Mammary epithelial cell (primary cell): ENCODE measurements at places on chromosomes 11 and 22. TPM values are rescaled to one million over a fixed set of nuclear protein-coding genes. Genes with fewer than 3 reads are reported as not detected.

- no peak for DNase-seq
Measured at GRCh38 chr11:111000400-111001080, 245.0 kb upstream of the POU2AF2 start.

- no peak for DNase-seq
Measured at GRCh38 chr11:112178936-112179335, 3.6 kb downstream of the BCO2 start.

- DNase-seq = peak; percentile 23
Measured at GRCh38 chr11:34790620-34791019, 125.6 kb downstream of the APIP start.

DNA sequence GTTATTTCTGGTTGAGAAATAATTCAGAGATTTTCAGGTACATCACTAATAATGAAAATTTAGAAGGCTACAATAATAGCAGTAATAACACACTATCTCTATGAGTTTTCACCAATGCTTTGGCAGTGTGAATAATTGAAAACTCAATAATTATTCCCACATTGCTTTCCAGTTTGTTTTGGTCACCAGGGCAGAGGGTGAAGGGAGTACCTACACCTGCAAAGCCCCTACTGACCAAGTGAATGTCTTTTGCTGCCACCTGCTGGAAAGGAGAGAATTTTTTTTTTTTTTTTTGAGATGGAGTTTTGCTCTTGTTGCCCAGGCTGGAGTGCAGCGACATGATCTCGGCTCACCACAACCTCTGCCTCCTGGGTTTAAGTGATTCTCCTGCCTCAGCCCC lies 3.2 kb downstream of the NELL1 start:
- no peak for DNase-seq

GRCh38 chr11:38667359-38667758 lies 2069.3 kb upstream of the RAG2 start:
- DNase-seq = no peak

- DNase-seq = peak; percentile 36
Measured at GRCh38 chr11:115765803-115766239, 261.6 kb upstream of the CADM1 start.

DNA sequence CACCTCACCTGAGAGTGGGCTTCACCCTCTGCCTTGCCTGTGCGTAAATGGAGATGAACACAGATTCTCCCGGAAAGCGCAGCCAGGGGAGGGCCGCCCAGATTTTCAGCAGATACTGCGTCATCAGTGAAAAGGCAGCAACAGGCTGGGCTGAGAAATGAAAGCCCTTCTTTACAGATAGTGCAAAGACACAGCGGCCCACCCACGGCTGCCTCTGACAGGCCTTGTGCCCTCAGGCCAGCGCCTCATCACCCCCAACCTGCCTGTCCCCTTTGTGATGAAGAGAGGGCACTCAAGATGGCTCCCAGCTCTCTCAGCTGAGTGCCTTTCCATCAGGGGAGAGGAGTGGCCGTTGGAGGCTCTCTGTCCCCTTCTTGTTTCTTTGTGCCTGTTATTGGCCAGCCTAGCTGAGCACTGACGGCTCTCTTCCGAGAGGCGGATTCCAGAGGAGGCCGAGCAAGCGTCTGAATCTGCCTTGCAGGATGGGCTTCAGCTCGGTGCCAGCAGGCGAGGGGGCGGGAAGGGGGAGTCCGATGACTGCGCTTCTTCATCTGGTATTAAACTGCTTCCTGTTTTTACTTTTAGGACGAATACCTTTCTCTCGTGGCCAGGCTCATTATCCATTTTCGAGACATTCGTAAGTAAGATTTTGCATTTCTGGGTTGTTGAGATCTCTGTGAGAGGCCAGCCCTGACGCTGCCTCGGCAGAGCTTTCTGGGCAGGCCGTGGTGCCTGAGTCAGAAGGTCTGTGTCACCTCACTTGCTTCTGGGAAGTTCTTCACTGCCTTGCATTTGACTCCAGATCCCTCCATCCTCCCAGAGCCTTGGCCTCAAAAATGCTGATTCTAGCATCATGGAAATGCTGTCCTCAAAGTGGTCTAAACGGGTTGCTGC lies 43.7 kb downstream of the MED15 start:
- no peak for DNase-seq

The MYO7A gene
- total RNA-seq = 2.5 and 2.7 TPM in 2 replicates

The EMID1 gene
- not detected in 2 replicates for total RNA-seq

The INPP5J gene
- 0.50 TPM for total RNA-seq

GRCh38 chr11:16792426-16792825 lies 54.0 kb downstream of the C11orf58 start:
- DNase-seq = no peak

- no peak for DNase-seq
Measured at GRCh38 chr11:67489203-67489884, 6.5 kb downstream of the AIP start.

DNA sequence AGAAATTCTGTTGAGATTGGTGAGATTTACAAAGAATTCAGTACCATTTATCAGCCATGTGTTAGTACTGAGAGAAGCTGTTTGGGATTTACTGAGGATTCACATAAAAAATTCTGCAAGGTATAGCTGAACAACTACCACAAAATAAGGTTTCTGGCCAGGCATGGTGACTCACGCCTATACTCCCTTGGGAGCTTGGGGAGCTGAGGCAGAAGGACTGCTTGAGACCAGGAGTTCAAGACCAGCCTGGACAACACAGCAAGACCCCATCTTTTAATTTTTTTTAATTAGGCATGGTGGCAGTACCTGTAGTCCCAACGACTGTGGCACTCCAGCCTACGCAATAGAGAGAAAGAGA lies 86.7 kb downstream of the SIK3 start:
- no peak for DNase-seq

The SC5D gene
- total RNA-seq = 67.8 TPM

The CNIH2 gene
- 0.51 and 1.4 TPM in 2 replicates for total RNA-seq

DNA sequence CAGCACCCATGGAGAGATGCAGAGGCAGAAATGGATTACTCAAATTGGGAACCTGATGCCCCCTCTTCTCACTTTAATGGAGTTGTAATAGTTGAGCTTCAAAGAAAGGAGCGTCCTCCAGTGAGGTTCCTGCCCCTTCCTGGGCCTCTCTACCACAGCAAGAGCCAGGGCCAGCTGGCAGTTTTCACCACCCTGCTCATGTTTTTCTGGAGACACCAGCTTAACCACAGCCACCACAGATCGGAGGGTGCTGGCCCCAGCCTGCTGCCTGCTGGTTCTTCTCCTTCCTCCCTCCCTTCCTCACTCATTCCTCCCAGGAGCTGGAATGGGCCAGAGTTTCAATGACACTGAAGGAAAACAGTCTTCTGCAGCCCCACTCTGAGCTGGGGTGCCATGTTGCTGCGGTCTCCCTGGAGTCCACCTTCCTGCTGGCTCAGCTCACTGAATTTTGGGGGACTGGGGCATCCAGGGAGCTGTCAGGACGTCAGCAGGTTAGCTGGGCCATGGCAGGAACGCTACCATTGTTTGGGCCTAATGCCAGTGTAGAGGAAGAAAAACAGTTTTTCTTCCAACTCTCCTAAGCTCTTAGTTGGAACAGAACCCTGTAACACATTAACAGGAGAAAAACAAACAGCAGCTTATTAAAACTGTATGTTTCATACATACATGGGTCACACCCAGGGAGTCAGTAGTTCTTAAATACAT lies 57.7 kb downstream of the TRAF6 start:
- peak; percentile 19 for DNase-seq

The APOA5 gene
- not detected for total RNA-seq

- DNase-seq = peak; percentile 31
Measured at GRCh38 chr22:41445129-41446056, 1.2 kb downstream of the TOB2 start.

The HMBS gene
- total RNA-seq = 8.2 TPM

DNA sequence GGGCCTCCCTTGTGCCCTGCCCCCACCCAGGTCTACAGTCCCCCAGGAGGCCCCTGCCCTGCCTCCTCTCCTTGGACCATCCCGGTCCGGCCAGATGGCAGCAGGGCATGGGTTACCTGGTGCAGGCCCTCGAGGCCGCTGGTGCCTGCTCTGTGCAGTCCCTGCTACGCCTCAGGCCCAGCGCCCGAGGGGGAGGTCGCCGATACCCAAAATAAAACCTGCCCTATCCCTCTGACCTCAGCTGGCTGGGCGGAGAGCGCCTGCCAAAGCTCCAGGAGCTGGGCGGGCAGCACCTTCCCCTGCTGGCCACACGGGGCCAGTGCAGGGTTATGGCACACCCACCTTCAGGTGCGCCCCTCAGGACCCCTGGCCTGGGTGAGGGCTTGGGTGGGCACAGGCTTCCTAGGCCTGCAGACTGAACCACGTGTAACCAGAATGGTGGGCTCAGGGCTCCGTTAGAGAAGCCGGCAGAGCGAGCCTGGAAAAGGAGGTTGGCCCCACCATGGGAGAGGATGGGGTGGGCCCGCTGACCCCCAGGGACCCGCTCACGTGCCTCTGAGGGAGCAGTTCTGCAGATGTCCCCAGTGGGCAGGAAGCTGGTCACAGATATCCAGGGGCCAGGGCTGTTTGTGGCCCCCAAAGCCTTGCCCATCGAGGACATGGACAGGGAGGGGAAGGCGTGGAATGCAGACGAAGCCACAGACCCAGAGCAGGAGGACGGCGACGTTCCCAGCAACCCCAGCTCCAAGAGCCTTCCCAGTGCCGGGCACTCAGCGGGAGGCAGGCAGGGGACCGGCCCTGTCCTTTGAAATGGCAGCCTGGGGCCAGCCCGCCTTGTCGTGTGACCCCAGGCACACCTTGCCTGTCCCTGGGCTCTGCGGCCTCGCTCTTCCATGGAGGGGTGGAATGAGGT lies 1.7 kb upstream of the TNNT3 start:
- no peak for DNase-seq

DNA sequence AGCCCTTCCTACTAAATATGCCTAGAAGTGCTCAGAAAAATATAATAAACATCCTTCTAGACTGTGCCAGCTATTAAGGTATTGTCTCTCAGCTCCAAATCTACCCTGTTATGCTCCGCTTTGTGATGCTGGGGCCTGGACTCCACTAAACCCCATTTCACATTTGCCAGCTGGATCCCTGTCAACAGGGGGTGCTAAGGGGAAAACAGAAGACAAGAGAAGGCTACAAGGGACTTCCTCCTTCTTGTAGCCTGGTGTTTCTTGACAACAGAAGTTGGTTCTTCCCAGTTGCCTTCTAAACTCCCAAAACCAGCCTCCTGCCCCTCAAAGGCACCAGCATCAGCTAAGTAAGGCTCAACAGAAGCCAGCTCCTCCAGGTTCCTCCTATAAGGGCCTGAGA lies 5.2 kb downstream of the NUMA1 start:
- DNase-seq = no peak

DNA sequence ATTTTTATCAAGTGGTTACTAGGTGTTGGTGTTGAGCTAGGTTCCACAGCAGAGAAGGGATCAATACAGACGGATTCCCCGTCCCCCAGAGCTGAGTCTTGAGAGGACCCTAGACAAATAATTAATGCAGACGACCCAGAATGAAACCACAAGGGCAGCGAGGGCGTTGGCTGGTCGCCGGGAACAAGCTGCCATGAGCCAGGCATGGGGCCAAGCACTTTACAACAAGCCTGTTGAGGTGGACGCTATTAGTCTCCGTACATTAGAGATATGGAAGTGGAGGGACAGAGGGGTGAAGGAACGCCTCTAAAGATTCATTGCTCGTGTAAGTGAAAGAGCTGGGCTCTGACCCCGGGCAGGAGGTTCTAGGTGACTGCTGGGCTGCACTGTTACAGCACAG lies 77.1 kb upstream of the EIF3D start:
- DNase-seq = no peak

GRCh38 chr11:115257678-115258077 lies 246.5 kb downstream of the CADM1 start:
- DNase-seq = no peak
